ENCODE measurements at places on chromosomes 3 and 15.

DNA sequence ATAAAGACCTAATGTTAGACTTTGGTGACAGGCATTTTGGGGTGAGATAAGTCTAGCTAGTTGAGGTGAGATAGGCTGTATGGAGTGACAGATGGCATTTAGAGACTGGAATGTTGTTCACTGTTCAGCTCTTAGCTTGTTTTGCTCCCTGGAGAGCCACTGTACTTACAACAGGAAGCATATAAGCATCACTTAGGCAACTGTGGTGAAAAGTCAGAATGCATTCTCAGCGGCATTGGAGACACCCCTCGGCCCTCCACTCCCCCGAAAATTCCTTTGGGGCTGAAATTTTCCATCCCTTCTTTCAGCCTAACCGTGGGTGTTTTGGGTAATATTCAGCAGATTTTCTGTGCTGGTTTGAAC lies 73.4 kb downstream of the SLCO3A1 start:
- no peak for DNase-seq

DNA sequence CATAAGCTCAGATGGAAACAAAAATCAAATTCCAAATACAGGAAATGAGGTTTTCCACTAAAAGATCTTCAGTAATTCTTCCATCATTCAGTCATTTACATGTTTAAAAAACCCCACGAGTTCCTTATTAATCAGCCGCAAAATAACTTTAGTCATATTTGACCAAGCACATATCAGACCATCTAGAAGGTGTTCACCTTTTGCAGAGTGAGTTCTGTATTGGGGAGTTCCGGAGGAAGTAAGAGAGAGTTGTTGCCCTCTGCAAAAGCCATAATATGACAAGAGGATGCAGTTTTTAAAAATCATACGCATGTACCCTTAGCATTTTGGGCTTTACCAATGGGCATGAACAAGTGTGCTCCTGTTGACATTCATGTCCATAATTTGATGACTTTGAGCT lies 61.6 kb downstream of the CCR1 start:
- no peak for DNase-seq

GRCh38 chr3:20622304-20622703 lies 436.3 kb upstream of the SGO1 start:
- DNase-seq = no peak

DNA sequence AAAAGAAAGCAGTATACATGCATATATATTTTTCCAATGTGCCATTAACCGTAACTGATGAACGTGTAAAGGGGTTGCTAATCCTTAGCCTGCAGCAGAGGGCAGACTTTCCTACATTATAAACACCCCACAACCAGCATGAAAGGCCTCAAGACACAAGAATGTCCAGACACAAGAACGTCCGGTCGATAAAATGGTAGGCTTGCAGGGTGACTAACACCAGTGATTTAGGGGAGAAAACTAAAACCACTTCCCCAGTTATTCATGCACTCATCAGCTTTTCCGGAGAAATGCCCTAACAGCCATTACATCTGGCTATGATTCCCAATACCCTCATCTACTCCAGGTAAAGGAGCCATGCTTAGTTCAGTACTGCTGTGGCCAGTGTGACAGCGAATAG lies 57.4 kb downstream of the LRTM1 start:
- peak; percentile 73 for DNase-seq

DNA sequence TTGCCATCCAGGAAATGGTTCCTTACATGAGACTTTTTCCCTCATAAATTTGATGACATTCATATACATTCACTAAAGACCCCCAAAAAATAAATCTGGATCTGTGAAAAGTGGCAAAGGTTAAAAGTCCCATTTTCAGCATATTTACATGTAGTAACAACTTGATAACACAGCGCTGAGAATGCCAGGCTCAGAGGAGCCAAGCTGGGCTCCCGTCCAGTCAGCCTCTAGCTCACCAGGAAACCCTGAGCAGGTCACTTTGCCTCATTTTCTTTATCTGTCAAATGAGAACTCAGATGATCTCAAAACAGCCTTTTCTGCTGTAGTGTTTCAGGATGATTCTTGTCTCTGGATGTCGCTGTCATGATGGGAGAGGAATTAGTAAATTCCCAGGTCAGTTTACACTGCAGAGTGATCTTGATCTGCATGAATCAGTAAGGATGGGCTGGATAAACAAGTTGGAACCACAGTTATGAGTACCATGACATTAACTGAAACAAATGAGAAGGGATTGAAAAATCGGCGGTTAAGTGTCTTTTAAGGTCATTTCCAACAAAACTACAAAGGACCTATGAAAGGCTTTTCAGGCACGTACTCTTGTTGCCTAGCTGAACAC lies 82.8 kb downstream of the PPARG start:
- DNase-seq = no peak

GRCh38 chr15:32830241-32830640 lies 112.4 kb downstream of the GREM1 start:
- DNase-seq = no peak

GRCh38 chr3:34284959-34285826 lies 486.8 kb downstream of the PDCD6IP start:
- no peak for DNase-seq
